ENCODE measurements at places on chromosomes 7 and 10. TPM values are rescaled to one million over a fixed set of nuclear protein-coding genes. Genes with fewer than 3 reads are reported as not detected.

DNA sequence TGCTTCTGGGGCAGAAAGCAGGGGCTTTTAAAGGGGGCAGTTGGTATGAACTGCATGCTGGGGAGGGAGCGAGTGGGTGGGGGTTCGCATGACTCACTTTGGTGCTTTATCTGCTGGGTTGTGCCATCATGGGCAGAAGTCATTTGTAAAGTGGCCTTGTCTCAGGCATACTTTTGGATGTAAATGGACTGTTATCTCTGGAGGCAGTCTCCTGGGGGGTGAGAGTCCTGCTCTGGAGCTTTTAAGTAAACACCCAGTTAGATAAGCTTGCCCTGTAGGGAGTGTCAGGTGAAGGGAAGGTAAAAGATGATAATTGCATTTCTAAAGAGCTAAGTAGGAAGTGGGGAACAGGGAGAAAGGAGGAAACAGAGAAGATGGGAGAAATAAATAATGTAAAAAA lies 1.6 kb upstream of the GSTO1 start:
- no peak for DNase-seq

The SLC26A3 gene
- total RNA-seq = not detected

DNA sequence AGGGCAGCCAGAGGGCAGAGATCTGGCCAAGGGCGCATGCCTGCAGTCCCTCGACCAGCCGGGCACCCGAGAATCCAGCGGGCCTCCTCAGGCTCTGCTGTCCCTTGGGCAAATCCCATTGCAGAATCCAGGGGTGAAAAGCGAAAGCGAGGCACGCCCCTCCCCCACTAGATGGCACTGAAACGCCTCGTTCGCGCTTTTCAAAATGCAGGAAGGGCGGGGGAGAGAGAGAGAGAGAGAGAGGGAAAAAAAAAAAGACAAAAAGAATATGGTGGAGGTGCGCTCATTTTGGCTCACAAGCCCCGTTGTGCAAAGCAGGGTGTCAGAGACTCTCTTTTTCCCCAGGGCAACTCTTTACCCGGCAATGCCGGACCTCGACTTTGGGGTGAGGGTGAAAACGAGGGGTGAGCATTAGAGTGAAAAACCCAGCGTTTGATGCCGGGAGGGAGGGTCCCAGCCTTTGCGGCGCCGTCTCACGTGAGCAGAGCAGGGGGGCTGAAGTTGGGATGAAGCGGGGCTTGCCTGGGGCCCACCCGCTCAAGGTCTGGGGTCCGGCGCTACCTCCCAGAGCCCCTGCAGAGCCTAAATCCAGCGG lies 2.5 kb upstream of the TMEM178B start:
- peak; percentile 60 for DNase-seq

- DNase-seq = no peak
These were observed 144.1 kb downstream of the SRPK2 start for GRCh38 chr7:105244594-105244993.

DNA sequence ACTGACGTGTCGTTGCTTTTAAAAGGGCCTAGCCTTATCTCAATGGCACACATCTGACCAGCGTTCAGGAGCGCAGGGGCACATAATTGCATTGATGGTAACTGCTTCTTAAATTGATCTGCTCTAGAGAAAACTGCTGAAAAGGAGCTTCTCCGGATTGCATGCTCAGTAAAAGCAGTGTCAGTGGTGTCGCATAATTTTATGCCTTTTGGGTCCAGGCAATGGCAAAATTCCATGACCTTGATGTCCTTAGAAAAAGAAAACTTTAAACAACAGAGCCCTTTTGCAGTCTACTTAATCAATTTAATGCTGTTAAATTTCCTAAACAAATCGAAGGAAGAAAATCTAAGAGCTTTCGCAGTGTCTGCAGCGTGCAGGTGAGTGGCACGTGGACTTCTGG lies 75.7 kb downstream of the PTPRE start:
- no peak for DNase-seq

GRCh38 chr10:113479346-113480080 lies 73.3 kb upstream of the HABP2 start:
- DNase-seq = no peak

The PON1 gene
- not detected for total RNA-seq

The NPFFR1 gene
- total RNA-seq = 1.2 TPM

GRCh38 chr10:96711048-96711728 lies 9.1 kb downstream of the PIK3AP1 start:
- no peak for DNase-seq

DNA sequence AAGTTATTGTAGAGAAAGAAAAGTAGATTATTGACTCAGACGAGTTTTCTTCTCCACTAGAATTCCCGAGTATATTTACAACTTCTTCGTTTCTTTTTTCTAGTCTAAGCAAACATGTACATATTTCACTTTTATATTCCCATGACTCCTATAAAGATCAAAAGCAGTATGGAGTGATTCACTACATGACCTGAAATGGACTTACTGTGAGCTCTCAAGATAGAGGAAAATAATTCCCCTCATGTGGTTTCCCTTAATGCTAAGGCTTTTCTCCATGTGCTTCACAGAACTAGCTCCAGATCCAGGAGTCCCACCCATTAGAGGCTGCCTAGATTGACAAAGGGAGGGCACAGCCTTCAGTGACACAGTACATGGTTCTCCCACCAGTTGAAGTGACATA lies 823.1 kb upstream of the LRRTM3 start:
- no peak for DNase-seq

- no peak for DNase-seq
These were observed 1.8 kb upstream of the PRRT4 start for GRCh38 chr7:128363261-128363721.

GRCh38 chr7:157654350-157654749 lies 317.5 kb downstream of the DNAJB6 start:
- no peak for DNase-seq

The NEUROG3 gene
- total RNA-seq = not detected

- DNase-seq = no peak
These were observed 87.8 kb upstream of the DUSP5 start for GRCh38 chr10:110409926-110410325.

The POM121C gene
- 14.3 TPM for total RNA-seq

- DNase-seq = no peak
These were observed 14.5 kb downstream of the CBX3 start for GRCh38 chr7:26216049-26216448.

- no peak for DNase-seq
These were observed 81.4 kb upstream of the PLPP4 start for GRCh38 chr10:120375666-120376065.

DNA sequence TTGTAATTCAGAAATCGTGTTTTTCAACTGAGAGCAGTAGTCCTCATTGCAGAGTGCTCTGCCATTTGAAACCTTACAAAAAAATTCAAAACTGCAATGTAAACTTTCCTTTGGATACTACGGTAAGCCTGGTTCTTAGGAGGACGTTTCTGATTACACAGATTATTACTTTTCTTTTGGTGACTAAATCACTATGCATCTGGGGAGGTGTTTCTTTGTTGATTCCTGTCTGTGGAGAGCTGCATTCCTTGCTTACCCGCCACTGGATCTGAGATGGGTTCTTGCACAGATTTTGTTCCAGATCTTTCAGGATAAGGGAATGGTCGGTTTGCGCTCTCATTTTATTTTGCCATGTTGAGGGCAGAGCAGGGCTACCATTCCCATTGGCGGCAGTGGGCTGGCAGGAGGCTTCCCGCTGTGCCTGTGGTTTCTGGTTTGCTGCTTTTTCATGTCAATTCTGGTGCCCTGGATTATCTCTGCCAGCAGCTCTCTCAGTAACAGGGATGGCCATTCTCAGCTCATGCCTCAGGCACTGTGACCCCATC lies 485.1 kb downstream of the GLRX3 start:
- DNase-seq = no peak

The AGR3 gene
- total RNA-seq = not detected

The CYP17A1 gene
- total RNA-seq = not detected

GRCh38 chr10:11687357-11687771 lies 54.8 kb upstream of the ECHDC3 start:
- DNase-seq = no peak

DNA sequence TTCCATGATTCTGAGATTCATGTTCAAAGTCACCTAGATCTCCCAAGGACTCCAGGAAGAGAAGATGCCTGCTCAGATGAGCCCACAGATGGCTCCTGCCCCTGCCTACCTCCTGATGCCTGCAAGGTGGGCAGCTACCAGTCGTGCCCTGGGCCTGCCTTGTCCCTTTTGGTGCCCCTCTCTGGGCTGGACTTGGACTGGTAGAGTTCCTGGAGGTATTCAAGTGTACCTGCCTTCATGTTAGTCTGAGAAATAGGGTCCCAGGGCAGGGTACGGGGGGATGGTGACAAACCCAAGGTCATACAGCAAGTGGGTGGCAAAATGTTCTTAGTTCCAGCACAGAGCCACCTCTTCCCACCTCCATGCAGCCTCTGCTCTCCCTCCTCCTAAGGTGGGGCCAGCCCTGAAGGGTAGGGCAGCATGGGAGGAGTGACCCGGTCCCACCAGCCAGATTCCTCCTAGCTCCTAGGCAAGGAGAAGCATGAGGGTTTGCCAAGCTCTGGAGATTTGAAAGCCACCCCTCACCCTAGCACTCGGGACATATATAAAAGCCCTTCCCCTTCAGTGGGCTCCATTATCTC lies 80.8 kb upstream of the UNC5B start:
- no peak for DNase-seq

The PALD1 gene
- total RNA-seq = 6.9 TPM

DNA sequence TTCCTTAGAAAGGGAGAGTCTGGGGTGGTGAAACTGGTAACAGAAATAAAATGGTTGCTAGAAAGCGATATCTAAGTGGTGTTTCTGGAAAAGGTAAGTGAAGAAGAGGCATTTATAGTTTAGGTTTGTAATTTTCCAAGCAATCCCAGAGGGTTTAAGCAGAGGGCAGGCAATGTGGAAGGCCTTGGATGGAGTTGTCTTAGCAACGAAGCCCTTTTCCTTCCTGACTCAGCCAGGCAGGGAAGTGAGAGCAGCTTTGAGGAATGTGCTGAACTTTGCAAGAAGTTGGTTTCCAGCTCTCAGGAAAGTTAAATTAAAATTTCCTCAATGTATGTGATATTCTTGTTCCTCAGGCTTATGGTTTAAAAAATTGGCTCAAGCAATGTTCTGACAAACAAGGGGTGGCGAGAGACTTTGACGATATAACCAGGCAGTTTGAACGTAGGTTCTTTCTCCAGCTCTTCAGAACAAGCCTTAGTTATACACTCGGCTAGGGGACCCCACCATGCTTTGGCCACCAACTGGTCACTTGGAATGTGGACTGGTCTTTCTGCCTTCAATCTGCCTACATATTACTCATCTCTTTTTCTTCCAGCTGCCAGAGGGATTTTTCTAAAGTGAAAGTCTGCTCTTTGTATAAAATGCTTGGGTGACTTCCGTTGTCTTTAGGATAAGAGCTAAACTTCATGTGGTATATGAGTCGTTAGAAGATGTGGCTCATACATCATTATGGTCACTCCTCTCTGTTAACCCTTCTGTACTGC lies 66.9 kb upstream of the SLC25A13 start:
- DNase-seq = no peak

The HSPA12A gene
- total RNA-seq = 33.0 TPM

DNA sequence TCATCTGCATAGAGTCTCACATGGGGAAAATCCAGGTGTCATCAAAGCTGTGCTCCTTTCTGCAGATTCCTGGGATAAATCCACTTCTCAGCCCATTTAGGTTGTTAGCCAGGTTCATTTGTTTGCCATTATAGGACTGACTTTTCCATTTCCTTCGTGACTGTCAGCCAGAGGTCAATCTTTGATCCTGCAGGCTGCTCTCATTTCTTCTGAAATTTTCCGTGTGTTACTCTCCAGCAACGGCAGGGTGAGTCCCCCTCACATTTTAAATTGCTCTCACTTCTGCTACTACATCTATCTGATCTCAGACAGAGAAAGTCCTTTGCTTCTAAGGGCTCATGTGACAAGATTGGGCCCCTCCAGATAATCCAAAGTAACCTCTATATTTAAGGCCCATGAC lies 150.7 kb upstream of the BET1 start:
- DNase-seq = no peak

DNA sequence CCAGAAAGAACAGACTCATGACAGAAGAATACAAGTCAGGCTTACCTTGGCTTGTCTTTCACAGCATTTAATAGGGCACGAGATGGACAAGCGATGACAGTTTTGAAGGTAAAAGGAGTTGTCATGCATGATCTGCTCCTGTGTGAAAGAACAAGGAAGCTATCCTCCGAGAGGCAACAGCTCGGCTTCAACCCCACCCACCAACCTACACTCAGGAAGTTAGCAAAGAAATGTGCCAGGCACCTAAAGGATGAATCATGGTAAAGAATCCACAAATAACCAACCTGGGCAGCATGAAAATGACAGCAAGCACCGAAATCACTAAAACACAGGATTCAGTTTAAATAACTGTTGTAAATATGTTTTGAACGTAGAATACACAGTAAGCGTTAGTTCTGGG lies 700.2 kb downstream of the TYW1 start:
- no peak for DNase-seq

DNA sequence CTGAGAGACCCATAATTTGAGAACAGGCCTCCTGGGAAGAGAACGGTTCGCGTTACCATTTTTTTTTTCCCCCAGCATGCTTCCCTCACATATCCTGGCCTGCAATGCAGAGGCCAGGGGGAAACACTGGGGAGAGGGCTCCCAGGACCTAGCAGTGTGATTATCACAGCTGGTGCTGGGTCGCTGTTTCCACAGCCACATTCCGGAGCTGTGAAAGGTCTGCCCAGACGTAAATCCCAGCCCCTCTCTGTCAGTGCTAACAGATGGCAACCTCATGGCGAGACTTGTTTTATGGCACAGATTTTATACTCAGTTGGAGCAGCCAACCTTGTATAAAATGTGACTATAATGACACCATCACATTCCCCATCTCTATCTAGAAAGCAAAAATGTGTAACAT lies 150.5 kb downstream of the PLXDC2 start:
- no peak for DNase-seq

- DNase-seq = no peak
These were observed 132.8 kb downstream of the ELFN1 start for GRCh38 chr7:1802899-1803298.

The AGAP5 gene
- total RNA-seq = 12.2 TPM

DNA sequence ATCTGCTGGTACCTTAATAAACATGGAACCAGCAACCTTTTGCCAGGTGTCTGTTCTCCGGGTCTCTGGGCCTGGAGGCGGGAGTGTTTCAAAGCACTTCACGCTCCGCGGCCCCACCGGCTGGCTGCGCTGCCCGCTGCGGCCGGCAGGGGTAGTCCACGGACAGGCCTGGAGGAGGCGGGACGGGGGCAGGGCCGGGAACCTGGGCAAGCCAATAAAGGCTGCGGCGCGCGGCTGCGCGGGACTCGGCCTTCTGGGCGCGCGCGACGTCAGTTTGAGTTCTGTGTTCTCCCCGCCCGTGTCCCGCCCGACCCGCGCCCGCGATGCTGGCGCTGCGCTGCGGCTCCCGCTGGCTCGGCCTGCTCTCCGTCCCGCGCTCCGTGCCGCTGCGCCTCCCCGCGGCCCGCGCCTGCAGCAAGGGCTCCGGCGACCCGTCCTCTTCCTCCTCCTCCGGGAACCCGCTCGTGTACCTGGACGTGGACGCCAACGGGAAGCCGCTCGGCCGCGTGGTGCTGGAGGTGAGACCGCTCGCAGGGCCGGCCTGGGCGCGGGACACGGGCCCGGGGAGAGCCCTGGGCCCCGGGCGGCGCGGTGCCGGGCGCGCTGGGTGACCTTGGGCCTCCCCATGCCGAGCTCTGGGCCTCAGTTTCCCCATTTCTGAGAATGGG lies at the start of gene PPIF:
Gene PPIF, plus strand, starts transcription at position 244 of the 668 bp plus-strand sequence. Its CDS starts 80 bp downstream, at position 324.
- peak; percentile 95 for DNase-seq

The SPDYE5 gene
- not detected for total RNA-seq

The HOXA6 gene
- total RNA-seq = not detected

Data from frontal cortex (tissue), 4 donors.